NCI-H1694 (cell line): ENCODE measurements at places on chromosomes 5 and 9.

DNA sequence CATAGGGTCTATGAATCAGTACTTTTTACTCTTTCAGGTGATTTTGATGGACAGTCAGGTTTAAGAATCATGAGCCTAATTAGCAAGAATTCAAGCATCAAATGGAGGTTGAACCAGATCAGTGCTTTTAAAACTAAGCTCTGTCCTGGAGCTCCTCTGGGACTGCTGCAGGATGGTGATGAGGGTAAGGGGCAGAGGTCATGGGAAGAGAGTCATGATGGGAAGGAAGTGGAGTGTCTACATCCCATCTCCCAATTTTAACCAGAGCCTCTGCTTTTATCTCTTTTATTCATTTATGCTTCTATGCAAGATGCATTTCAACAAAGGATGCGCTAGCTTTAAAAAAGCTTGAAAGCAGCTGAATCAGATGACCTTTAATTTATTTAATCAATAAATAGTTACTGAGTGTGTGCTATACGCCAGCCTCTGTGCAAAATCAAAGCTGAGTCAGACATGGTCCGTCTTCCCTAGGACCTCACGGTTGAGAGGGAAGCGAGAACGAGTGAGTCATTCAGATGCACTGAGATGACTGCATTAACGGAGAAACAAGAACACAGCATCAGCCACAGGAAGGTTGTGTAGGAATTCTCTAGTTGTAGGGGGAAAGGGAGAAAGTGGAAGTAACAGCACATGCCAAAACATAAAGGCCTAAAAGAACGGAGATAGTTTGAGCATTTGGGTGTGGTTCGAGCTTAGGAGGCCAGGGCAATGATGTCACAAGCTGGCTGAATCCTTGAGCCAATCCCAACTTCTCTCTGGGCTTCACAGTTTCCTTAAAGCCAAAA is 441.6 kb upstream of the BRINP1 start:
- no peak for DNase-seq

DNA sequence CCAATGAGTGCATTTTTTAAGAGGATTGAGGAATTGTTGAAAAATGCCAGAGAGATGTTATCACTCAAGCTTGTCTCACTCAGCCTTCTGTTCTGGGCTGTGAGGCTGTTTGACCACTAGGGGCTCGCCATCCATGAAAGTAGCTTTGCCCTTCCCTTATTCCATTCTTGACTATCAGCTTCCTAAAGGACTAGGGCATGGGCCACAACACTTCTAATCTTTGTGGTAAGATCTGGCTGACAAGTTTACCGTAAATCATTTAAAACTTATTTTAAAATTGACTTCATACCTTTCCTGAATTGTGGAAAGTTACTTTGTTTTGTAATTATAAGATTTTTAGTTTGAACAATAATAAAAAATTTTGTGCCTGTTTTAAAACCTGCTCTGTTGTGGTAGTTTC is 49.5 kb downstream of the TJP2 start:
- peak; percentile 0 for DNase-seq

GRCh38 chr9:136665111-136665703 is 2.5 kb downstream of the EGFL7 start:
- DNase-seq, result no peak

DNA sequence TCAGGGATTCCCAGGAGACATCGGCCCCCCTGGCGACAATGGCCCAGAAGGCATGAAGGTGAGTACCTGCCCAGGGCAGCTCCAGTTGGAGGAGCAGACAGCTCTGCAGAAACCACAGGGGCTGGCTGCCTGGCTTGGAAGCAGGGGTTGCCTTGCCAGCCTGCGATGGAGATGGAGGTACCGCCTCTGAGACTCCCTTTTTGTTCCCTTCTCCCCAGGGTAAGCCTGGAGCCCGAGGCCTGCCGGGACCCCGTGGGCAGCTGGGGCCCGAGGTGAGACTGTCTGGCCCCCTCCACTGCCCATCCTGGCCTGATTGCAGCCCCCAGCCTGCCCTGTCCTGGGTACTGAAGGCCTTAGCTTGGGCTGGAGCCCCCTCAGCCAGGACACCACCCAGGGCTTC is 82.7 kb upstream of the ORM1 start:
- no peak for DNase-seq

DNA sequence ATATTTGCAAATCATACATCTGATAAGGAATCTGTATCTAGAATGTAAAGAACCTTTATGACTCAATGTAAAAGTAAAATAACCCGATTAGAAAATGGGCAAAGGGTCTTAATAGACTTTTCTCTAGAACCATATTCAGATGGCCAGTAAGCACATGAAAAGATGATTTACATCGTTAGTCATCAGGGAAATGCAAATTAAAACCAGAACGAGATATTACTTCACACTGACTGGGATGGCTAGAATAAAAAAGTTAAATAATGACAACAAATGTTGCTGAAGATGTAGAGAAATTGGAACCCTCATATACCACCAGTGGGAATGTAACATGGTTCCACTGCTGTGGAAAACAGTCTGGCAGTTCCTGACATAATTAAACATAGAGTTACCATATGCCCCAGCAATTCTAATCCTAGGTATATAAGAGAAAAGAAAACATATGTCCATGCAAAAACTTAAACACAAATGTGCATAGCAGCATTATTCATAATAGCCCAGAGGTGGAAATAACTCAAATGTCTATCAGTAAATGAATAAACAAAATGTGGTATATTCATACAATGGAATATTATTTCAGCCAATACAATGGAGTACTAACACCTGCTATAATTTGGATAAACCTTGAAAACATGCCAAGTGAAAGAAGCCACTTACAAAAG is 100.4 kb upstream of the MAMDC2 start:
- no peak for DNase-seq

- DNase-seq, result no peak
Observed at GRCh38 chr5:154487541-154487940, 9.5 kb upstream of the HAND1 start.

DNA sequence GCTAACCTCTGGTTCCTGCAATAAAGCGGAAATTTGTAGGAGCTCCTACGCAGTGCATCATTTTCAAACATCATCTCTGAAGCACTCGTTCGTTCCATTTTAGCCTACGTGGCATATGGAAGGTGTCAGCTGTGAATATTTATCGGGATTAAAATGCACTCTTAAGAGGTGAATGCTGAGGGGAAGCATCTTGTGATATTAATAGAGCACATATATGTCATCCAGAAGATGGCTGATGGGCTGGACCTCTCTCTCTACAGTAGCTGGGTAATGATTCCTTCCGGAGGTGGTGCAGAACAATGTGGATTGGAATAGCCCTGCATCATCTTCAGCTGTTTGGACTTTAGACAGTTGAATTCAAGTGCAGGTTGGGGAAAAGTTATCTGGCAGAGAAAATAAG is 478.7 kb downstream of the DMAC1 start:
- no peak for DNase-seq

DNA sequence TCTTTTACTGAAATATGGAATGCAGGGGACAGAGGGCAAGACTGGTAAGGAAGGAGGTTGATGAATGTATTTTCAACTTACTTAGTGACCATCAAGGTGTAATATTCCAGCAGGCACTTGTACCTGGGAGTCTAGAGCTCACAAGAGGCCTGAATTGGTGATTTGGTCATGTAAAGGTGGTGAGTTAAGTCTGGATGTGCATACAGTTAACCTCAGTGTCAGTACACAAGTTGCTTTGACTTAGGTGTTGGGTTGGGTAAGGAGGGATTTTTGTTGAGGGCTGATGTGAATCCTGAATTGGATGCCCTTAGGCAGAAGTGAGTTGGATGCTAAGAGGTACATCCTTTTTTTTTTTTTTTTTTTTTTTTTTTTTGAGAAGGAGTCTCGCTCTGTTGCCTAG is 7.4 kb downstream of the SREK1 start:
- no peak for DNase-seq

DNA sequence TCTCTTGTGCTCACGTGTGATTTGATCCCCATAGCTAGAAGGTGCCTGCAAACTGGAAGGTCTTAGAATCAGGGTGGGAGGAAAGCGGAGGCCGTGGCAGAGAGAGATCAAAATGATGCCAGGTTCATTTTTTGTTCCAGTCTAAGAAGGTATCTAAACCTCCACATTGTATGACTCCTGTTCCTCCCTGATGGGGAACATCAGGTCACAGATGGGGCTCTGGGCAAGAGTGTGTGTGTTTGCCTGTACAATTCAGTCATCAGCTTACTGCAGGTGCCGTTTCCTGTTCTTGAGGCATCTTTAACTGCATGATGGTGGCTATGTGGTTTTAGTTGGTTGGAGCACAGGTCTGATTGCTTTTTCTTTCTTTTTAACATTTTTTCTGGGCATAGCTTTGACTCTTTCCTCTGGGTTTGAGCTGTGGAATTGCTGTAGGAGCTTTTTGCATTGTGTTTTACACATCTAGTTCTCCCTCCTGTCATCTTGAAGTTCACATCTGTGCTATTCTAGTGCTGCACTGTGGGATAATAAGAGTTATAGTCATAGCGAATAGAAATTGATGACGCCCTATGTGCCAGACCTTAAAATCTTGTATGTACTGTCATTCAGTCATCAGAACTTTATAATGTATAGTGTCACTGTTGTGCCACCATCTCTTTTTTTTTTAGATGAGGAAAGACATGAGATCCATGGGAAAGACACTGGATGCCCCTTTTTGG is 30.8 kb downstream of the ARHGAP26 start:
- DNase-seq, result no peak

DNA sequence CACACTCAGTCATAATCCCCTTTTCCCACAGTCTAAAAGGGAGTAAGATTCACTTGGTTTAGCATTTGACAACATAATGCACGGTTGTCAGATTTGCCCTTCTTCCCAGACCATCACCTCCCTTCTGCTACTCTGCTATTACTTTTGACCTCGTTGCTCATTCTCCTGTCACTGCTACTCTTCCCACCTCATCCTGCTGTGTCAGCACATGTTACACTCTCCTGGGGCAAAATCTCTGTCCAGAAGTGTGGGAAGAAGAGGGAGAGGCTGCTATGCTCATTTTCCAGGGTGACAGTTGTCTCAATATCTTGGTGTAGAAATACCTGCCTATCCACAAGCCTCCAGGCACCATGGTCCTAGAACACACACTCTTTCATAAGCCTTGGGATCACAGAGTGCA is 449.9 kb upstream of the PIK3R1 start:
- no peak for DNase-seq

DNA sequence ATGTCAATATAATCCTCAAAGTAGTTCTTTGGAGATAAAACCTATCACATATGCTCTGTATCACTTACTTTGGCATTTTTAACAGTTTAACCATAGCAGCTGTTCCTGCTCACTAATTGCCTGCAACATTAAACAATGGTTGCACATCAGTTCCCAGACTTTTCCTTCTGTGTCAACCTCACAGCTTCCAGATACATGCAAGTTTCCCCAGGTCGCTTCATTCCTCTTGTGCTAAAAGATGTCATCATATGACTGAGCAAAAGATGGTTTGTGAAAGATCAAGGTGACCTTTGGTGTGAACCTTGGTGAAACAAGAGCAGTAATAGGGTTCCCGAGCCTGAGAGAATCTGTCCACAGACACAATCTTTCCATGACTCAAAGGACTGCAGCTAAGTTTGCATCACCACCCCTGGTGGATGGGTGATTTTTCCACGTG is 500.4 kb upstream of the PAPPA start:
- DNase-seq, result peak; percentile 34

- DNase-seq, result no peak
Observed at GRCh38 chr5:4941957-4942830, 197.9 kb upstream of the ADAMTS16 start.

- DNase-seq, result no peak
Observed at GRCh38 chr5:173812811-173813550, 75.2 kb upstream of the CPEB4 start.

GRCh38 chr9:109619310-109619709 is 121.2 kb upstream of the PTPN3 start:
- DNase-seq, result no peak

- no peak for DNase-seq
Observed at GRCh38 chr5:149681252-149681651, 48.9 kb upstream of the PPARGC1B start.

- no peak for DNase-seq
Observed at GRCh38 chr9:99309141-99309939, 87.3 kb downstream of the SEC61B start.

- DNase-seq, result no peak
Observed at GRCh38 chr9:128771094-128771721, 519 bp downstream of the ZER1 start.

DNA sequence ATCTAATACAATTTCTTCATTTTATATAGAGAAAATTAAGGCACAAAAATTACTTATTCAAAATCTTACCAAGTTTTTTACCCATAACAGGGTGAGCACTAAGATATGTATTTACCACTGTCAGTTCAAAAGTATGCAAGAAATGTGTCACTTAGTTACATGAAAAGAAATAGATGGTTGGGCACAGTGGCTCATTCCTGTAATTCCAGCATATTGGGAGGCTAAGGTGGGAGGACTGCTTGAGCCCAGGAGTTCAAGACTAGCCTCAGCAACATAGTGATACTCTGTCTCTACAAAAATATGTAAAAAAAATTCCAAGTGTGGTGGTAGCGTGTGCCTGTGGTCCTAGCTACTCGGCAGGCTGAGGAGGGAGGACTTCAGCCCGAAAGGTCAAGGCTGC is 19.4 kb downstream of the YIPF5 start:
- no peak for DNase-seq

DNA sequence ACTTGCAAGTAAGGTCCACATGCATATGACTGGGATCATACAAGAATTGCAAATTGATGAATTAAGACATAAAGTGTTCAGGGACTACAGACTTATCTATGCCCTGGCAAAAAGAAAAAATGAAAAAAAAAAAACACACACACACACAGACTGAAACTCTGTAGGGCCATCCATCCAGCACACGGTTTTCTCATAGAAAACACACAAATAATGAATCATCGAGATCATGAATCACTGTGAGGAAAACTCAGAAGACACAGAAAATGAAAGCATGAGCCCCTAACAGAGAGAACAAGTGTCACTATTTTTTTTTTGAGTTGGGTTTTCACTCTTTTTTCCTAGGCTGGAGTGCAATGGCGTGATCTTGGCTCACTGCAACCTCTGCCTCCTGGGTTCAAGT is 185.2 kb downstream of the IRX2 start:
- no peak for DNase-seq

- DNase-seq, result peak; percentile 5
Observed at GRCh38 chr5:79200573-79201183, 35.3 kb upstream of the JMY start.

DNA sequence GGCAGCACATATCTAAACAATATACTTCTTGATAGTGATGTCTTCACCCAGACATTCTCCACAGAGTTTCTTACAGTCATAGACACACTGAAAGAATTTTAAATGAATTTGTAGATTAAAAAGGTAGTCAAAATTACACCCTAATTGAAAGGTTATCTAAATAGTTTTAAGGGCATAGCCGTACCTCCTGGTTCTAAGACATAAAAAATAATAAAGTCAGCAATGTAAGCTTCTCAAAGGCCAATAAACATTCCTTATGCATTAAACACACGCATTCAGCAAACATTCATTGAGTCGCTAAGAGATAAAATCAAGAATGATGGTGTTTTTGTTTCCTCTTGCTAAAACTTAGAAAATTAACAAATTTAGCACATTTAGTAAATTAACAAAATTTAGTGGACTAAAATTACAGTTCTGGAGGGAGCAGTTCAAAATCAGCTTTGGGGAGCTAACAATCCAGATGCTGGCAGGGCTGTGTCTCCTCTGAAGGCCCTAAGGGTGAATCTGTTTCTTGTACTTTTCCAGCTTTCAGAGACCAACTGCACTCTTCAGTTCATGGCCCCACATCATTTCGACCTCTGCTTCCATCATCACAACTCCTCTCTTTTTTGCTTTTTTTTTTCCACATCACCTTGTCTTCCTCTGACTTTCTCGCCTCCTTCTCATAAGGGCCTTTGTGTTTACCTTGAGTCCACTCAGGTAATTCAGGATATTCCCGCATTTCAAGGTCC is 516.5 kb downstream of the DNAH5 start:
- no peak for DNase-seq
